ENCODE measurements at places on chromosomes 5 and 9. TPM values are rescaled to one million over a fixed set of nuclear protein-coding genes. Genes with fewer than 3 reads are reported as not detected.
A peak's percentile ranks its signal among the peaks of the same experiment; 100 is the strongest.

DNA sequence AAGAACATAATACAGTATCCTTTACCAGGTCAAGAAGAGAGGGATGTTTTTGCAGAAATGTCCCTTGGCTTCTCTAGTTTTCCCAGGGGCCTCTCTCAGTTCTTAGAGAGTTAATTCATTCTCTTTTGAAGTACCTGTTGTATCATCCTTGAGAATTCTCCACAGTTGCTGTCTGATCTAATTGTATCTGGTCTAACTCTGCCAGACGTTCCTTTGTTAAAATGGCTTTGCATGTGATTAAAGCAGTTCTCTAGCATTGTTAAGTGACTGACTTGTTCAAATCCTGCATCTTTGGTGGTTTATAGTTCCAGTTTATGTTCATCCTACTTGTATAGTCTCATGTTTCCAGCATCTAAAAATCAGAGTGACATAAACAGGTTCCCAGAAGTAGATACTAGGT lies 65.0 kb downstream of the KIAA1958 start:
- no peak overlapping the region for H3K4me3 ChIP-seq
- no peak for DNase-seq
- peaks cover 3% of the 10 kb centered on the region for H3K4me1 ChIP-seq
- H3K36me3 ChIP-seq, result peaks cover 11% of the 10 kb centered on the region
- H3K27me3 ChIP-seq, result no peaks in the 10 kb centered on the region

GRCh38 chr9:69019808-69020207 lies 5.9 kb upstream of the PRKACG start:
- peaks cover 33% of the 10 kb centered on the region for H3K27me3 ChIP-seq
- H3K4me3 ChIP-seq, result peak overlapping the region; percentile 20
- peaks cover 22% of the 10 kb centered on the region for H3K4me1 ChIP-seq
- no peak for DNase-seq

DNA sequence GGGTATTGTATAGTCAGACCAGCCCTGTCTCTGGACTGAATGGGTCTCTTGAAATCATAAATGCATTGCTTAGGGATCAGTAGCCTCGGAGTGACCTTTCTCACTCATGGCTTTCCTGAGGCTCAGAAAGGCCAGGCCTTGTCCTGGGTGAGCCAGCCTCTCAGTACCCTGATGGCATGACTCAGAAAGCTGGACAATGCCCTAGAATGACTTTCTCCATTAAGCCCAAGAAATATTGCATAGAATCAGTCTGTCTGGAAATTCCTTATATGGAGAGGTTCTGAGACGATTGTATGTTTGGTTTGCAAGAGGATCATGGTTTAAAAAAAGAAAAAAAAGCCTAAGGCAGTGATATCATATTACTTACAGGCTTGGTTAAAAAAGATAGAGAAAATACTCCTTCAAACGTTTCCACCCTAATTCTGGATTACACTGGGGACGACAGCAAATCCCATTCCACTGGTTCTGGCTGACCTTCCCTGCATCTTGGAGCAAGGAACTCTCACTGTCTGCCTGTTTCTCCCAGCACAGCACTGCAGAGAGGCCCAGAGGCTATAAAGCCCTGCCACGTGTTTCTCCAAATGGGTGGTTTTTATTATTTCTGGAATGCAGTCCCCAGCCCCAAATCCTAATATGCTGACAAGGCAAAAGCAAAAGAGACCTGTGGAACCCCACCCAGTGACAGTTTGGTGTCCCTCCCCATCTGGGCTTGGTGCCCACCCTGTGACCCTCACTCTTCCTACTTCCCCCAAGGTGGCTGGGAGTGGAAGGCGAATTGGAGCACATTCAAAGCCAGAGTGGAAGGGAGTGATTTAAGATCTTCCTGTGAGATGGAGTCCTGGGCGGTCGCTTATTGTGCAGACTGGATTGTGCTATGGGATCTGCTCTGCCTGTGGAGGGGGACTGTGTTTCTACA lies 34.4 kb downstream of the MAP1B start:
- peaks cover 33% of the 10 kb centered on the region for H3K27me3 ChIP-seq
- no peak for DNase-seq
- H3K27ac ChIP-seq, result no peak overlapping the region
- H3K4me1 ChIP-seq, result peaks cover 8% of the 10 kb centered on the region
- H3K36me3 ChIP-seq, result no peaks in the 10 kb centered on the region

GRCh38 chr5:71482132-71482531 lies 26.7 kb downstream of the BDP1 start:
- H3K36me3 ChIP-seq, result peaks cover 34% of the 10 kb centered on the region
- no peak overlapping the region for H3K4me3 ChIP-seq
- no peaks in the 10 kb centered on the region for H3K27me3 ChIP-seq
- no peak overlapping the region for H3K27ac ChIP-seq
- peaks cover 11% of the 10 kb centered on the region for H3K4me1 ChIP-seq

GRCh38 chr5:177444106-177445051 lies 2.2 kb upstream of the PRR7 start:
- H3K27me3 ChIP-seq, result no peaks in the 10 kb centered on the region
- peaks cover 38% of the 10 kb centered on the region for H3K4me1 ChIP-seq
- peaks cover 10% of the 10 kb centered on the region for H3K36me3 ChIP-seq
- DNase-seq, result peak; percentile 43

DNA sequence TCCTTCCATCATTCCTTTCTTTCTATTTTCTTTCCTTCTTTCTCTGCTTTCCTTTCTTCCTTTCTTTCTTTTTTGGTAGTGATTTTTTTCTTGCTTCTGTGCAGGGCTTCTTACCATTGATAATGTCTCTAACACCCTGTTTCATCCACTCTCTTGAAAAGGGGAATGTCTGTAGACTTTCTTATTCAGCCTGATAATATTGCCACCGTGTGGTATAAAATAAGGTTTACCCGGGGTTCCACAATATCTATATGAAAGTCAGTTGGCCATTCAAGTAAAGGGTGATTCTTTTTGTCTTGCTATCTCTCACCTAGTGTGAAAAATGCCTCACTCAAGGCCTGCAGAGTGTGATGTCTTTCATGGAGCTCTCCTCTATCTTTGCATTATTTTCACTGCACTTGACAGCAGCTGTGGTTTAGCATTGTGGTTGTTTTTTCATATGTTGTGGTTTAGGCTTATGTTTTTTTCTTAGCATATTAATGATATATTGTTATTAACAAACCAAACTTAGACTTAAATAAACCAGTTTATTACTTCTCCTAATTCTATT lies 153.9 kb downstream of the CSNK1G3 start:
- no peaks in the 10 kb centered on the region for H3K36me3 ChIP-seq
- H3K27ac ChIP-seq, result no peak overlapping the region
- H3K4me3 ChIP-seq, result no peak overlapping the region
- DNase-seq, result no peak

DNA sequence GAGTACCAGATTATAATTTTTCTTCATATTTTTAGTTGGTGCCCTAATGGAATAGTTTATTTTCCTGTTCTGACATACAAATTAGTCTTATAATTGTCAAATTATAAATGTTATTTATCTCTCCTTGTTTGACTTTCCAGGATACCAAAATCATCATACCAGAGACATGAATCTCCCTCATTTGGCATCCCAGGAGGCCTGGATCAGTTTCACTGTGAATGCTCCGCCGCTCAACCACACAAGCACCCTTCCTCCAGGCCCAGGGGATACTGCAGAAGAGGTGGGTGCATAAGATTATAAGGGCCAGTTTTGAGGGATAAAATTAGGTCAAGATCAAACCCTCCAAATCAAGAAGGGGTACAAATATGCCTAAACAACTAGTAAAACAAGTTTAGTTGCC lies 1229.3 kb downstream of the CDH12 start:
- H3K27me3 ChIP-seq, result no peaks in the 10 kb centered on the region
- H3K4me3 ChIP-seq, result no peak overlapping the region
- no peak for DNase-seq
- no peak overlapping the region for H3K27ac ChIP-seq
- no peaks in the 10 kb centered on the region for H3K4me1 ChIP-seq

DNA sequence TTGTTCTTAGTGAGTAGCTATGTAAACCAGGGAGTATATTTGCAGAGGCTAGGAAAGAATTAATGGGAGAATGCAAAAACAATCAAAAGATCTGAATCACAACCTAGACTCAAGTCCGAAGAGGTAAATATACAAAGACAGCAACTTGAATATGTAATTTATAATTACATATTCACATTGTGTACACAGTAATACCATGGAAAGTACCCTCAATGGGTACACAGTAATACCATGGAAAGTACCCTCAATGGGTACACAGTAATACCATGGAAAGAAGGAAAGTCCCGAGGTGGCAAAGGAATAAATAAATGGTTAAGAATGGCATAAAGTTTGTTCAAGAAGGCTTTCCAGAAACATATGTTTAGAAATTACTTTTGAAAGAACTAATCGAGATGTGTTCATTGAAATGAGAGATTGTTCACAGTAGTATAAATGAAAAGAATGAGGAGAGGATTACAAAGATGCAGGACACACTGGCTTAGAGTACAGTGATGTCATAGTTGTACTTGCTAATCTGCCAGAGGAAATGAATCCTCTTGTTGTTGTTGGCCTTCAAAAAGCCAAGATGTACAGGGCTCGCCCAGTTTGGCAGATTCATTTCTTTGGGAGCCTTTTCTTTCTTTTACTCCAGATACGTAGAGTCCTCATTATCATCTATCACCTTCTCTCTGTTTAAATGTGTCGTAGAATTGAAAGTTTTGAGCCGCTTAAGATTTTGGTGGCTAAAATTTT lies 116.0 kb downstream of the UNC13B start:
- no peak for DNase-seq
- peaks cover 4% of the 10 kb centered on the region for H3K36me3 ChIP-seq
- H3K27ac ChIP-seq, result no peak overlapping the region
- no peak overlapping the region for H3K4me3 ChIP-seq
- peaks cover 11% of the 10 kb centered on the region for H3K4me1 ChIP-seq
- peaks cover 7% of the 10 kb centered on the region for H3K27me3 ChIP-seq

DNA sequence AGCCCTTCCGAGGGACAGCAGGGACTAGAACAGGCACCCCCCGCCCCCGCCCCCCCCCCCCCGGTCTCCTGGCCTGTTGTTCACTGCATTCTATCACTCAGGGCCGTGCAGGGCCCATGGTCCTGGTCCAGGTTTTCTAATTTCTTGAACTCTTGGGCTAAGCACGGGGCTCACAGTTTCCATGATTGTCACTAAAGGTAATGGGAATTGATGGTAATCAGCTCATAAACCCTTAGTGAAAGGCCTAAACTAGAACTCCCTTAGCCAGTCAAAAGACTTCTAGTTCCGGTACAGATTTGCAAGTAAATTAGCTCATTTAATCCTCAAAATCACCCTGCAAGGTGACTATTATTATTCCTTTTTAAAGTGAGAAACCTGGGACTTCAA lies 14.7 kb upstream of the PWWP2A start:
- DNase-seq, result no peak
- H3K27me3 ChIP-seq, result no peaks in the 10 kb centered on the region
- no peaks in the 10 kb centered on the region for H3K4me1 ChIP-seq
- H3K36me3 ChIP-seq, result no peaks in the 10 kb centered on the region

GRCh38 chr9:6664204-6664680 lies 18.7 kb upstream of the GLDC start:
- H3K27ac ChIP-seq, result peak overlapping the region; percentile 5
- H3K27me3 ChIP-seq, result no peaks in the 10 kb centered on the region
- no peak for DNase-seq
- H3K4me3 ChIP-seq, result no peak overlapping the region
- H3K4me1 ChIP-seq, result peaks cover 1% of the 10 kb centered on the region

GRCh38 chr9:5493679-5494511 lies 16.4 kb upstream of the PDCD1LG2 start:
- H3K27ac ChIP-seq, result no peak overlapping the region
- no peaks in the 10 kb centered on the region for H3K36me3 ChIP-seq
- H3K4me1 ChIP-seq, result peaks cover 9% of the 10 kb centered on the region
- DNase-seq, result no peak

- no peak for DNase-seq
- no peaks in the 10 kb centered on the region for H3K4me1 ChIP-seq
- no peaks in the 10 kb centered on the region for H3K27me3 ChIP-seq
Observed at GRCh38 chr5:3843706-3844105, 248.1 kb downstream of the IRX1 start.

DNA sequence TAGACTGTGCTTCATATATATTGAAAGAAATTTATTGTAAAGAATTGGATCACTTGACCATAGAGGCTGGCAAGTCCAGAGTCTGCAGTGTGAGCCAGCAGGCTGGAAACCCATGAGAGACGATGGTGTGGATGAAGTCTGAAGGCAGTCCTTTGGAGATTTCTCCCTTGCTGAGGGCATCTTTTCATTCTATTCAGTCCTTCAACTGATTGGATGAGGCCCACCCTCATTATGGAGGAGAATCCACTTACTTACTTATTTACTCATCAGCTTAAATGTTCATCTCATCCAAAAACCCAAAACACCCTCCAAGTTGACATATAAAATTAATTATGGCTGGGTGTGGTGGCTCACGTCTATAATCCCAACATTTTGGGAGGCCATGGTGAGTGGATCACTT lies 62.1 kb downstream of the MCTP1 start:
- H3K4me3 ChIP-seq, result no peak overlapping the region
- no peaks in the 10 kb centered on the region for H3K36me3 ChIP-seq
- H3K4me1 ChIP-seq, result no peaks in the 10 kb centered on the region
- no peak overlapping the region for H3K27ac ChIP-seq
- H3K27me3 ChIP-seq, result no peaks in the 10 kb centered on the region

DNA sequence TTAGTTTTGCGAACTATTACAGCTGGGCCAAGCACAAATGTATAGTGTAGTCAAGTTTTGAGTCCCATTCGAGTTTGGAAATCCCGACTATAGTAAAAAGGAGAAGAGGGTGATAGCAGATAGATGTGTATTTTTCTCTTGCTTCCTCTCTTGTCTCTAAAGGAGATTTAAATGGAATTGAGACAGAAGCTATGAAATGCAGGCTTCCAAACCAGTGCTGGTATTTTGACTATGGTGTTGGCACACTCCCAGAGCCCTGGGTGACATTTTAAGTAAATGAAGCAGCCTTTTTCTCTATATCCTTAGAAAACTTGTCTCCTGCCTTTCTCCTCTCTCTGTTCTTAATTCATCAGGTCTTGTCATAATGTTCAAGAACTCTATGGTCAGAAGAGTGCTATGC lies 17.7 kb upstream of the AUH start:
- H3K27ac ChIP-seq, result no peak overlapping the region
- peaks cover 11% of the 10 kb centered on the region for H3K36me3 ChIP-seq
- peaks cover 4% of the 10 kb centered on the region for H3K4me1 ChIP-seq
- peaks cover 16% of the 10 kb centered on the region for H3K27me3 ChIP-seq
- DNase-seq, result no peak
- H3K4me3 ChIP-seq, result no peak overlapping the region

GRCh38 chr9:128728298-128728697 lies 4.4 kb upstream of the ZDHHC12 start:
- DNase-seq, result no peak
- peaks cover 23% of the 10 kb centered on the region for H3K4me1 ChIP-seq

IFNB1 gene
- total RNA-seq, result 0.61 TPM

INSL4 gene
- not detected for total RNA-seq

ZDHHC11 gene
- 12.8 TPM for total RNA-seq

DMRTA1 gene
- not detected for total RNA-seq

AJM1 gene
- total RNA-seq, result 6.7 TPM

RELL2 gene
- 31.4 TPM for total RNA-seq

PCDHB3 gene
- total RNA-seq, result not detected

TSSK1B gene
- not detected for total RNA-seq

PCDHB15 gene
- not detected for total RNA-seq

UNC5A gene
- not detected for total RNA-seq

F2RL2 gene
- not detected for total RNA-seq

PCDHGA8 gene
- total RNA-seq, result 0.11 TPM

ADAMTS12 gene
- total RNA-seq, result not detected

PCDHGB7 gene
- total RNA-seq, result 0.11 TPM

TMCO6 gene
- total RNA-seq, result 43.7 TPM

N4BP3 gene
- total RNA-seq, result 5.4 TPM

All from activated naive CD8-positive, alpha-beta T cell treated with anti-CD3 and anti-CD28 coated beads, Interleukin-2, amount 10 ng/mL, durations not matched to agents 7 days and 5 days (primary cell).